Kidney (tissue), 22 donors: ENCODE measurements at places on chromosomes 12 and 14.

GRCh38 chr12:1839464-1839863 is 19.1 kb downstream of the LRTM2 start:
- DNase-seq = no peak

GRCh38 chr12:106084014-106084671 is 54.6 kb downstream of the NUAK1 start:
- peak; percentile 88 for DNase-seq

- DNase-seq = no peak
Measured at GRCh38 chr12:128259556-128260070, 7.4 kb upstream of the TMEM132C start.

- no peak for DNase-seq
Measured at GRCh38 chr12:40168868-40169267, 55.9 kb upstream of the LRRK2 start.

- no peak for DNase-seq
Measured at GRCh38 chr12:114656906-114657596, 26.9 kb downstream of the TBX3 start.

DNA sequence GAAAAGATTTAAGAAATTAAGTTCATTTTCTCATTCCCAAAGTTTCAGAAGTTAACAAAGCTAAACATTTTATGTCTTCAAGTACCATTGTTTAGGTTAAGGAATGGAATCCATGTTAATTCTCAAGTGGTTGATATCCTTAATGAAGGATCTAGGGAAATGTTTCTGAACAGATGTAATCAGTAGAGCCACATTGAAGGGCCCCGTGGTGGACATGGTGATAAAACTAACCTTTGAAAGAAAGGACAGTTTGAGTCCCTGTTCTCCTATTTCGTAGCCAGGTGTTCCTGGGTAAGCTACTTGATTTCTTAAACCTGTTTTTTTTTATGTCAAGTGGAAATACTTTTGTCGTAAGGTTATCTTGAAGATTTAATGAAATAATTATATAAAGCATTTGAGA is 4.6 kb downstream of the PPM1A start:
- DNase-seq = no peak

DNA sequence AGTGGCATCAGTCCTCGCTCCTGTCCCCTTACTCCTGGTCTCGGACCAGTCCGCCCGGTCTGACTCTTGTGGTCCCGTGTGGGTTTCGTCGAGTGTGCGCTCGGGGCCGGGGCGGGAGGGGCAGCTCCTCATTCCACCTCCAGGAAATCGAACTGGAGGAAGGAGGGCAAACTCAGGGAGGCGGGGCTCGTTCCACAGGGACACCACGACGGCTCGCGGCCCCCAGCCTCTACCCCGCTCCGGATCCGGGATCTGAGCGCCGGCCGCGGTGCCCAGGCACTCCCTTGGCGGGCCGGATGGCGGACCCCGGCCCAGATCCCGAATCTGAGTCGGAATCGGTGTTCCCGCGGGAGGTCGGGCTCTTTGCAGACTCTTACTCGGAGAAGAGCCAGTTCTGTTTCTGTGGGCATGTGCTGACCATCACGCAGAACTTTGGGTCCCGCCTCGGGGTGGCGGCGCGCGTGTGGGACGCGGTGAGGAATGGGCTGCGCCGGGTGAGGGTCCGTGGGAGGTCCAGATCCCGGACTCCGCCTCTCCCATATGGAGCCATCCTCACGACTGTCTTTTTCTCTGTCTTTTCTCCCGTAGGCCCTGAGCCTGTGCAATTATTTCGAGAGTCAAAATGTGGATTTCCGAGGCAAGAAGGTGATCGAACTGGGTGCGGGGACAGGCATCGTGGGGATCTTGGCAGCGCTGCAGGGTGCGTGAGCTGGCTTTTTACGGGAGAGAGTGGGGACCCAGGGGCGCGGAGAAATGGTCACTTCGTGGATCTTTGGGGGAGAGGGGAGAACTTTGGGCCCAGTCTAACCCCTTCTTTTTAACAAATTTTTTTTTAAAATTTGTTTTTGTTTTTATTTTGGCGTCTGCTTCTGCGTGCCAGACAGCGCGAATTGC is at the start of gene EEF1AKMT3:
Gene EEF1AKMT3, plus strand, starts transcription at position 186 of the 894 bp plus-strand sequence. Its CDS starts 111 bp downstream, at position 297.
- peak; percentile 90 for DNase-seq

- DNase-seq = no peak
Measured at GRCh38 chr12:123165537-123165936, 14.6 kb upstream of the PITPNM2 start.
